ENCODE measurements at places on chromosomes 1 and 21. TPM values are rescaled to one million over a fixed set of nuclear protein-coding genes. Genes with fewer than 3 reads are reported as not detected.

- DNase-seq, result no peak
These were observed 136.6 kb downstream of the LYPLAL1 start for GRCh38 chr1:219310181-219310728.

The KIF26B gene
- 4.0 TPM for total RNA-seq

- no peak for DNase-seq
These were observed 550 bp downstream of the TMPRSS3 start for GRCh38 chr21:42395302-42395701.

The PLD5 gene
- total RNA-seq, result 0.10 TPM

DNA sequence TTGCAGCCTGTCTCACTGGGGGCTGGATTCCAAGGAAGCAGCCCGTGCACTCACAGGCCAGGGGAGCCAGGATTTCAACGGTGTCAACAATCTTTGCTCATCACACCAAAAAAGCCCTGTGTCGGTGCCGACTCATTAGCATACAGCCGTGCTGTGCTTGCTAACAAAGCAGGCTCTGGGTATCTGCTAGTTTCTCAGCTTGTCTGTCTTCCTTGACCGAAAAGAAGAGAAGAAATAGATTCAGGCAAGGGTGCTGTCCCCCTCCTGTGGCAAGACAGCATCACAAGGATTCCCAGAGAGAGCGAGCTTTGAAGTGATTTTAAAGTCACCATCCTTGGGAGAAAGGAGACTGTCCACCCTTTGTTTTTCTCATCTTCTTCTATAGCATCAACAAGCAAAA is 214.7 kb downstream of the SDCCAG8 start:
- DNase-seq, result no peak

The HPCA gene
- total RNA-seq, result not detected

DNA sequence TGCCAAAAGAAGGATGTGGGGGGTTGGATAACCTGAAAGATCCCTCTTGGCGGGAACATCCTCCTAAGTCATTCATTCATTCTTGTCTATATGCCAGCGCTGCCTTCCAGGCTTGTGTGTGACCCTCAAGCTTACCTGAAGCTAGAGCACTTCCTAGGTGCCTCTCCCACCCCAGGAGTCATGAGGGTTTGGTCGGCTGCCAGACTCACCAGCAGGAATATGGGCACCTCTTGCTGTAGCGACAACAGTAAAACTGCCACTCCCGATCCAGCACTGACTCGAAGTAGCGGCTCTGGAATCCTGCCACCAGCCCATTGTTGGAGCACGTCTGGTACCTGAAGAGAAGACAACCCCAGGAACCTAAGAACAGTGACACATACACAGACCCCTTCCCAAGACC is 15.0 kb downstream of the DPT start:
- DNase-seq, result no peak

The DDOST gene
- total RNA-seq, result 417 TPM

DNA sequence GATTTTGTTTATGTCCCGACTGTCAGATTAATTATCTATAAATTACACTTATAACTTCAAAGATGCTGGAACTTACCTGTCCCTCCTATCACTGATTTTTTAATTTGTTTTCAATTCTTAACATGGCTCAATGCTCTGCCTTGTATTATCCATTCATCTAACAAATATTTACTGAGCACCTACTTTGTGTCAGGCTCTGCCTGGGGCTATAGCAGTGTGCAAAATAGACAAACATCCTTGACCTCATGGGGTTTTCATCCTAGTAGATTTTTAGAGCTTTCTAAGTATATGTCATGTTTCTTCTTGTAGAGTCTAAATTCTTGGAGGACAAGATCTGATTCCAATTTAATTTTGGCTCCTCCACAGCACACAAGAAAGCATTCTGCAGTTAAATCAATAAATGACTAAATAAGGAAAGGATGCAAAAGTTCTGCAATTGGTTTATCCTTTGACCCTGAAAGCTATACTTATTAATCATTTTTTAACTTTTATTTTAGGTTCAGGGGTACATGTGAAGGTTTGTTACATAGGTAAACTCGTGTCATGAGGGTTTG is 10.8 kb upstream of the SMYD2 start:
- DNase-seq, result no peak

- no peak for DNase-seq
These were observed 29.1 kb downstream of the CHML start for GRCh38 chr1:241611063-241611462.

DNA sequence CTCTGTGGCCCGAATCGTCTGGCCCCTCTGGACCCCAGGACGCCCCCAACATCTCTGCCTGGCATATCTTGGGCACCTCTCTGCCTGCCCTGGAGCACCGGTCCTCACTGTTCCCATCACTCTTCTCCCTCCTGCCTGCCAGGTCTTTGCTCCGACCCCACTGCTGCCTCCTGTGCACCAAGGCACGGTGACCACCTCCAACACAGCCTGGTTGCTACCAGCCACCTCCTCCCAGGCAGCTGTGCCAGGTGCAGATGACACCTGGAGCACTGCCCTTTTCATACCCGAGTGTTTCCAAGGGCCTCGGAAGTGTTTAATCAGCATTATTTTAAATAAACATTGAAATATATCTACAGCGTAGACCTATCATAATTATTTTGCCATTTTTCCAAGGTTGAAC is 31.3 kb downstream of the PKNOX1 start:
- no peak for DNase-seq

All from glomerular endothelial cell (primary cell).